ENCODE measurements at places on chromosomes 5 and 9.

- H3K27me3 ChIP-seq = no peaks in the 10 kb centered on the region
- no peak for DNase-seq
- H3K4me1 ChIP-seq = no peaks in the 10 kb centered on the region
- H3K27ac ChIP-seq = no peak overlapping the region
- no peaks in the 10 kb centered on the region for H3K36me3 ChIP-seq
- no peak overlapping the region for H3K4me3 ChIP-seq
Observed at GRCh38 chr9:77679088-77679487, 31.0 kb upstream of the GNA14 start.

- H3K27me3 ChIP-seq = no peaks in the 10 kb centered on the region
- no peaks in the 10 kb centered on the region for H3K4me1 ChIP-seq
- H3K4me3 ChIP-seq = no peak overlapping the region
- H3K36me3 ChIP-seq = no peaks in the 10 kb centered on the region
Observed at GRCh38 chr9:108536836-108537601, 318.8 kb downstream of the ACTL7B start.

DNA sequence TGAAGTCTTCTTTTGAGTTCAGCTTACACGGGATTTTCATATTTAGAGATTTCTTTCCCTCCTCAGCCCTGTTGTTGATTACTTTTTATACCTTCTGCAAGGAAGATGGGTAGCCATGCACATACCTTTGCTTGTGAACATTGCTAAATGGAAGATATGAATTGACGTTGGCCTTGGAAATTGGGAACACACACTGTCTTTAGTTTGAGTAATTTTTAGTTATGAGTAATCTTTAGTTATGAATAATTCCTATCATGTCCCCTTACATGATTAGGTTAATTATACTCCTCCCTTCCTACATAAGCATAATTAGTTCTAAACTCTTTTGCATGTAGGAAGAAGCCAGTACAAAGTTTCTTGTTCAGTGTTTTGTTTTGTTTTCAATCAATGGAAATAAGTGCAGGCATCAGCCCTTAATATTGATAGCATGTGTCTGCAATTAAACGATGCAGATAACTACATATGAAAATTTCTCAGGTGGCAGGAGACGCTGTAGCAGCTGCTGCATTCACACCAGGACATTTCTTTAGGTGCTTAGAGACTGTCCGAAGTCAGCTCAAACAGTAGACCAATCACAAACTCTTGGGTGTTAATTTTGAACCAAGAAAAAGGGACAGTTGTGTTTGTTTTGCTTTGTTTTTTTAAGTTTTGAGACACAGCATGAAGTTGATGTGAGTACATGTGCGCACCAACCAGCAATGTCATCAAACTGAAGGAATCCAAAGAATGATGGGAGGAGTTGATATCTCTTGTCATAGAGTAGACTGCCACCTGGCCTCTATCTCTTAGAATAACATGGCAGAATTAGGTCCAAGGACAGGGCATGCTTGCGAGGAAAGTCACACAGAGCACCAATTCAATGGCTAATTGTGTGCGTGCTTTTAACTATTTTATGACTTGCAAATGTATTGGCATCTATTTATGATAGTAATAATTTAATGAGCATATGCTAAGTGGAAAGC is 51.4 kb downstream of the SMARCA2 start:
- H3K4me1 ChIP-seq = no peaks in the 10 kb centered on the region
- H3K27ac ChIP-seq = no peak overlapping the region
- no peak overlapping the region for H3K4me3 ChIP-seq

DNA sequence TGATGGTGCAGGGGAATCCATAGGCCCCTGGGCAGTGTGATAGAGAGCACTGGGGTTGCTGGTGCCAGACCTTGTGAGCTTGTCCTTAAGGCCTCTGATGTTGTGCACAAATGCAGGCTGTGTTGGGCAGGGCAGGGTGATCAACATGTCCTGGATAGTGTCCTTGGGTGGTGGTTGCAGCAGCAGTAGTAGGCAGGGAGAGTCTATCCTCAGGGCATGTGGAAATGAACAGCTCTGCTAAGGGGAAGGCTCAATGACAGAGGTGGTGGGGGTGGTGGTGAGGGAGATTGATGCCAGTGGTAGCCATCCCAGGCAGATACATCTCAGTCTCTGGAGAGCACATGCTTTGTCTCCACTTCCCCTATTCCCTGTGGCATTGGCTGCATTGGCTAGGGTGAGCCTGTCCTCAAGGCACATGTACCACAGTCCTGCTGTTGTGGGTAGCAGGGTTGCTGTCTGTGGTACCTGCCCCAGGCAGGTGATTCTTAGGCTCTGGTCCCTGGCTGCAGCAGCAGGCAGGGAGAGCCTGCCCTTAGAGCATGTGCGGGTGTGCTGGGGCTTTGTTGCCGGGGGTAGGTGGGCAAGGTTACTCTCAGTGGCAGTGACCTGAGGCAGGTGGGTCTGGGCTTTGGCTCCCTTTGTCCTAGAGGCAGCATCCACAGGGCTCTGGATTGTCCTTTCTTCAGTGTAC is 111.1 kb downstream of the WDR70 start:
- H3K4me1 ChIP-seq = no peaks in the 10 kb centered on the region
- H3K27ac ChIP-seq = no peak overlapping the region
- no peaks in the 10 kb centered on the region for H3K27me3 ChIP-seq
- H3K4me3 ChIP-seq = no peak overlapping the region
- no peaks in the 10 kb centered on the region for H3K36me3 ChIP-seq

DNA sequence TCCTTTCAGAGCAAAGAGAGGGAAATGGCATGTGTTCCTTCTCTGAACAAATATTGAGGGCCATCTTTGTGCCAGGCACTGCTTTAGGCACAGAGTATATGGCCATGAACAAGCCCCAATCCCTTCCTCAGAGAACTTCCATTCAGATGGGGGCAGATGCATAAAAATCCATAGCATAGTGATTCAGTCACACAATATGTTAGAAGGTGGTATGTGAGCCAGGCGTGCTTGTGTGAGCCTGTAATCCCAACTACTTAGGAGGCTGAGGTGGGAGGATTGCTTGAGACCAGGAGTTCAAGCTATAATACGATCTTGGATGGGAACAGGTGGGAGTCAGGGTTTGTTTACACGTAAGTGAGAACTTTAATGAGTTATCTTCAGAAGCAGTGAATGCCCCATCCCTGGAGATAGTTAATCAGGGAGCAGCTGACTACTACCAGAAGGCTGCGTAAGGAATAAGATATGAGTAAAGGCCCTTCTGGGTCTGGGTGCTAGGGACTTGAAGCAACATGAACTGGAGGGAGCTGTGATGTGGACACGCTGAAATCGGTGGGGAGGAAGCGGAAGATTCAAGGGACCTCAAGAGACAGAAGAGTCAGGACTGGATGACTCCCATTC is 27.1 kb downstream of the NANS start:
- no peak overlapping the region for H3K4me3 ChIP-seq
- peaks cover 13% of the 10 kb centered on the region for H3K4me1 ChIP-seq
- peaks cover 40% of the 10 kb centered on the region for H3K36me3 ChIP-seq
- no peak overlapping the region for H3K27ac ChIP-seq
- H3K27me3 ChIP-seq = no peaks in the 10 kb centered on the region
- DNase-seq = no peak

GRCh38 chr5:159619826-159620225 is 289.5 kb upstream of the IL12B start:
- H3K4me3 ChIP-seq = no peak overlapping the region
- H3K36me3 ChIP-seq = no peaks in the 10 kb centered on the region
- H3K27ac ChIP-seq = no peak overlapping the region
- no peaks in the 10 kb centered on the region for H3K27me3 ChIP-seq
- no peak for DNase-seq
- H3K4me1 ChIP-seq = no peaks in the 10 kb centered on the region

DNA sequence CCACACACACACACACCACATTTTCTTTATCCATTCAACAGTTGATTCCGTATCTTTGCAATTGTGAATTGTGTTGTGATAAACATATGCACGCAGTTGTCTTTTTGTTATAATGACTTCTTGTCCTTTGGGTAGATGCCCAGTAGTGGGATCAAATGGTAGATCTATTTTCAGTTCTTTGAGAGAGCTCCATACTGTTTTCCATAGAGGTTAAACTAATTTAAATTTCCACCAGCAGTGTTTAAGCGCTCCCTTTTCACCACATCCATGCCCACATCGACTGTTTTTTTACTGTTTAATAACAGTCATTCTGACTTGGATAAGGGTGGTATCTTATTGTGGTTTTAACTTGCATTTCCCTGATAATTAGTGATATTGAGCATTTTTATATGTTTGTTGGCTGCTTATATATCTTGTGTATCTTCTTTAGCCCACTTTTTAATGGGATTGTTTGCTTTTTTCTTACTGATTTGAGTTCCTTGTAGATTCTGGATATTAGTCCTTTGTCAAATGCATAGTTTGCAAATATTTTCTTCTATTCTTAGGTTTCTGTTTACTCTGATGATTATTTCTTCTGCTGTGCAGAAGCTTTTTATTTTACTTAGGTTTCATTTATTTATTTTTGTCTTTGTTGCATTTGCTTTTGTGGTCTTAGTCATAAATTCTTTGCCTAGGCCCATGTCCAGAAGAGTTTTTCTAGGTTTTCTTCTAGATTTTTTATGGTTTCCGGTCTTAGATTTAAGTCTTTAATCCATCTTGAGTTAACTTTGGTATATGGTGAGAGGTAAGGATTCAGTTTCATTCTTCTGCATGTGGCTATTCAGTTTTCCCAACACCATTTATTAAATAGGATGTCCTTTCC is 82.4 kb downstream of the SH3RF2 start:
- peaks cover 1% of the 10 kb centered on the region for H3K4me1 ChIP-seq
- H3K4me3 ChIP-seq = no peak overlapping the region
- no peaks in the 10 kb centered on the region for H3K36me3 ChIP-seq
- H3K27me3 ChIP-seq = no peaks in the 10 kb centered on the region

DNA sequence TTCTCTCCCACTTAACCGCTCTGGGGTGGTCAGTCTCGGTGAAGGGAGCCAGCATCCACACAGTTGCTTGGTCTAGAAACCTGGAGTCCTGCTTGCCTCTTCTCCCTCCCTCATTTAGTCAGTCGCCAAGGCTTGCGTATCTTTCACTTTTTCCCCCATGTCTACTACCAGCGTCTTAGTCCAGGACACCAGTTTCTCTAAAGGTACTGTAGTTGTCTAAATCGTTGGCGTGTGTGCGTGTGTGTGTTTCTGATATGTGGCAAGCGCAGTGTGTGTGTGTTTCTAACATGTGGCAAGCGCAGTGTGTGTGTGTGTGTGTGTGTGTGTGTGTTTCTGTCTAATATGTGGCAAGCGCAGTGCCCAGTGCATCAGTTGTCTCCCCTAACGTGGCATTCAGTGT is 641 bp downstream of the ATP6V1G1 start:
- no peak for DNase-seq
- H3K27me3 ChIP-seq = no peaks in the 10 kb centered on the region
- H3K36me3 ChIP-seq = no peaks in the 10 kb centered on the region
- H3K4me1 ChIP-seq = peaks cover 23% of the 10 kb centered on the region

- no peak overlapping the region for H3K4me3 ChIP-seq
- H3K36me3 ChIP-seq = no peaks in the 10 kb centered on the region
- no peak overlapping the region for H3K27ac ChIP-seq
- no peaks in the 10 kb centered on the region for H3K4me1 ChIP-seq
Observed at GRCh38 chr9:13929013-13929412, 384.9 kb downstream of the NFIB start.

- H3K27ac ChIP-seq = no peak overlapping the region
- peaks cover 15% of the 10 kb centered on the region for H3K4me1 ChIP-seq
- DNase-seq = no peak
Observed at GRCh38 chr5:1844708-1845436, 37.9 kb downstream of the IRX4 start.

- H3K36me3 ChIP-seq = no peaks in the 10 kb centered on the region
- H3K27me3 ChIP-seq = peaks cover 13% of the 10 kb centered on the region
- no peak overlapping the region for H3K4me3 ChIP-seq
- DNase-seq = no peak
- peaks cover 17% of the 10 kb centered on the region for H3K4me1 ChIP-seq
- H3K27ac ChIP-seq = no peak overlapping the region
Observed at GRCh38 chr9:38313421-38313820, 79.1 kb upstream of the ALDH1B1 start.

DNA sequence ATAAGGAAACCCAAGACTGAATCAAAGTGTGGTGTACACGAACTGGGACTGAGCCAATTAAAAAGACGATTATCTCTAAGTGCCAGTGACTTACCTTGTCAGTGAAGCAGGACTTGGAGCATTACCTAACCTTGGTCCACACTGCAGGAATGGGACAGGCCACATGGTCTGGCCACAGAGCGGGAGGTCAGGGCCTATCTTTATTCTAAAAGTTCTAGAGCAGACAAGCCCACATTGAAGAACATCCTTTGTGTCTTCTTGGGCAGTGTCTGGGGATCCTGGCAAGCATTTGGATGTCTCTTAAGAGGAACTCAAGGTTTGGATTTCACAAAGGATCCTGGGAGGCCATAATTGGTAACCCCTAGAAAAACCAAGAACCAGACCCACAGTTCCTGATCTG is 16.5 kb downstream of the SPRY4 start:
- no peaks in the 10 kb centered on the region for H3K27me3 ChIP-seq
- peaks cover 10% of the 10 kb centered on the region for H3K4me1 ChIP-seq
- no peak overlapping the region for H3K27ac ChIP-seq
- no peak for DNase-seq
- H3K4me3 ChIP-seq = no peak overlapping the region

- no peak for DNase-seq
- H3K36me3 ChIP-seq = no peaks in the 10 kb centered on the region
- H3K4me3 ChIP-seq = no peak overlapping the region
- H3K4me1 ChIP-seq = no peaks in the 10 kb centered on the region
- H3K27ac ChIP-seq = no peak overlapping the region
- H3K27me3 ChIP-seq = no peaks in the 10 kb centered on the region
Observed at GRCh38 chr5:36108758-36109460, 42.2 kb upstream of the UGT3A2 start.

DNA sequence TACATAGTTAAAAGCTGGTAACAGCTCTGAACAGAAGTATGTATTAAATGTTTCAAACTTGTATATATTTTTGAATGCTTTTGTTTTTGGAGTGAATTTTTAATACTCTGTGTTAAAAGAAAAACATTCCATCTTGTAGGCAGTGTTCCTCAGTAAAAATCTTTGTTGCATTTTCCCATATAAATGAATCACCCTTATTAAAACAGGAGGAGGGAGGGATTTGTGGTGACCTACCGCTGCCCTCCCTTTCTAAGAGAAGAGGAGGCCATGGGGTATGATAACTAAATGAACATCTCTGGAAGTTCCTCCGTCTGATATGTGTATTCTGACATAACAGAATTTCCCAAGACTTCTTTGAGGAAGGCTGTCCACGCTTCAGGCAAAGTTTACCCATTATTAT is 53.4 kb downstream of the INIP start:
- DNase-seq = no peak
- H3K4me3 ChIP-seq = no peak overlapping the region
- H3K4me1 ChIP-seq = no peaks in the 10 kb centered on the region
- no peaks in the 10 kb centered on the region for H3K27me3 ChIP-seq
- H3K36me3 ChIP-seq = peaks cover 31% of the 10 kb centered on the region

GRCh38 chr5:104498281-104498680 is 935.7 kb upstream of the NUDT12 start:
- H3K36me3 ChIP-seq = no peaks in the 10 kb centered on the region
- no peaks in the 10 kb centered on the region for H3K4me1 ChIP-seq
- no peaks in the 10 kb centered on the region for H3K27me3 ChIP-seq
- no peak for DNase-seq
- no peak overlapping the region for H3K27ac ChIP-seq
- H3K4me3 ChIP-seq = no peak overlapping the region

GRCh38 chr5:158739951-158740757 is 359.6 kb downstream of the EBF1 start:
- no peak overlapping the region for H3K27ac ChIP-seq
- no peaks in the 10 kb centered on the region for H3K27me3 ChIP-seq
- DNase-seq = no peak

- no peaks in the 10 kb centered on the region for H3K4me1 ChIP-seq
- H3K27me3 ChIP-seq = no peaks in the 10 kb centered on the region
- no peak overlapping the region for H3K27ac ChIP-seq
- no peak for DNase-seq
Observed at GRCh38 chr5:153158608-153159007, 331.9 kb upstream of the GRIA1 start.

All from neuronal stem cell (in vitro differentiated cells).